ENCODE measurements at places on chromosomes 12 and 14. TPM values are rescaled to one million over a fixed set of nuclear protein-coding genes. Genes with fewer than 3 reads are reported as not detected.

DNA sequence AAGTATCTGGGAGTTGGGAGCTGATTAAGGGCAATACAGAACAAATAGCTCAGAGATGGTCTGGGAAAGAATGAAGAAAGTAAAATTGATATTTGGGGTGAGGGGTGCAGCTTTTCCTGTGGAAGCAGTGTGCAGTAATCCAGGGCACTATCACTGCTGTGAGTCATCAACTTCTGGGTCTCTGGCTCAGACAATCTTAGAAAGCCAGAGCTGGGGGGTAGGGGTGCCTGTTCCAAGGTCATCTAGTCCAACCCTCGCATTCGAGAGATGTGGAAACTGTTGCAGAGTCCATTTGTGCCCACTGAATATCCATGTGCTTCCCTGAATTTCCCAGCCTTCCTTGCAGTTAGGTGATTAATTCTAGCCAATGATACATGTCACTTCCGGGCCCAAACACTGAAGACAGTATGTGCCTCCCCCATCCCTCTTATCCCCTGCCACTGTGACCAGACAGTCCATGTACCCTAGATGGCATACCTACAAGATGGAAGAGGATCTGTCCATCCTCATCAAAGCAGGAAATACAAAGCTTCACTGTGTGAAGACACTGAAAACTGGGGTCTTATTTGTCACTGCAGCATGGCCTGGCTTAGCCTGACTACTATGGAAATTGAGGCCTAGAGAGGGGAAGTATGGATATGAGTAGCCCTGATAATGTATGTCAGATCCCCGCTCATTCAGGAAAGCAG is 51.9 kb downstream of the ZFP36L1 start:
- no peak overlapping the region for H3K27ac ChIP-seq
- no peaks in the 10 kb centered on the region for H3K4me1 ChIP-seq
- no peak overlapping the region for H3K4me3 ChIP-seq
- H3K36me3 ChIP-seq: no peaks in the 10 kb centered on the region

DNA sequence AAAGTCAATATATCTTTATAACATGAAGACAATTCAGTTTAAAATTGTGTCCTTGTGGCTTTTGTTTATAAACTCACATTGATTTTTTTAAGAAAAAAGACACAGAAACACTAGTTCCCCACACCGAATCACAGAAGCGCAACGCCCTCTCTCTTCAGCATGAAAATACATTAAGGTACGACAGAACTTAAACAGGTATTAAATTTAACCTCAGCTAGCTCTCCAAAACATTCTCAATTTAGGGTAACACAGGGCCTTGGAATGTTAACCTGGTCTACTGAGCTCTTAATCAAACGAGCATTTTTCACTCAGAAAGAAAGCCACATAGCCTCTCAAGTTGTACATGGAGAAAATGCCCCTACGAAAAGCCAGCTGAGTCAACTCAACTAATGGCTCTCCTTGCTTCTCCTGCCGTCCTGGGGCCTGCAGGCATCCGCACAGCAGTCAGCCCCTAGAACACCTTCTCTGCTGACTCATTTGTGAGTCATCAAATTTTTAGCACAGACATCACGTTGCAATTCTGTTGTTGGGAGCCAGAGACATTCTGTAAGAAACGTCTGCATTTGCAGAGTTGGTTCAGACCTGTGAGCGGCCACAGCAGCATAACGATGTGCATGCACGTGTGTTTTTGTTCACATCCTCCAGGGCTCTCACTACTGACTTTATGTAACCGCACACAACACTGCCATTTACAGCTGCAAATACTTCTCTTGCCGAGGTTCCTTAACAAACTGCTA is 141.6 kb downstream of the ITPR2 start:
- H3K36me3 ChIP-seq: no peaks in the 10 kb centered on the region
- H3K4me3 ChIP-seq: no peak overlapping the region
- DNase-seq: no peak
- peaks cover 14% of the 10 kb centered on the region for H3K4me1 ChIP-seq

DNA sequence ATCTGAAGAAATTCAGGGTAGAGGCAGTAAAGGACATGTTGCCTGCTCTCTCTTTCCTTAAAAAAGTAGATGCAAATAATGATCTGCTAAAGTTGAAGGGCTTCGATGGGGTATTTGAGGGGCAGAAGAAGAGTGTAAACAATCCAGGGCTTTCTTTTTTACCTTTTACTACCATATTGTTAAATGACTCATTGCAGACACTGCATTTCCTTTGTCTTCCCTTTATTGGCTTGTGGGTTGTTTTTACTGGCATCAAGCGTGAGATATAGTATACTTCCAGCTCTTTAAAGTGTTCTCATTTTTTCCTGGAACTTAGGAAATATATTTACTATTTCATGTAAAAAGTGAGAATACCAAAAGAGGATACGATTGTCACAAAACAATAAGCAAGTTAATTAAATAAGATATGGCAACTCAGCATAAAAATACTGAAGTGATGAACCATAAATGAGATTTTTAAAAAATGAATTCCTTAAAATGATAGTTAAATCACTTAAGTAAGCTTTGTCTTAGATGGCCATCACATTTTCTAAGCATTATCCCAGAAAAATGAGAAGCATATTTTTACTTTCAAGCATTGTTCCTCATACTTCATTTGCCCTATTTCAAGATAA is 72.3 kb upstream of the KRAS start:
- H3K27ac ChIP-seq: no peak overlapping the region
- H3K27me3 ChIP-seq: no peaks in the 10 kb centered on the region
- no peaks in the 10 kb centered on the region for H3K36me3 ChIP-seq
- H3K4me3 ChIP-seq: no peak overlapping the region
- no peak for DNase-seq

DNA sequence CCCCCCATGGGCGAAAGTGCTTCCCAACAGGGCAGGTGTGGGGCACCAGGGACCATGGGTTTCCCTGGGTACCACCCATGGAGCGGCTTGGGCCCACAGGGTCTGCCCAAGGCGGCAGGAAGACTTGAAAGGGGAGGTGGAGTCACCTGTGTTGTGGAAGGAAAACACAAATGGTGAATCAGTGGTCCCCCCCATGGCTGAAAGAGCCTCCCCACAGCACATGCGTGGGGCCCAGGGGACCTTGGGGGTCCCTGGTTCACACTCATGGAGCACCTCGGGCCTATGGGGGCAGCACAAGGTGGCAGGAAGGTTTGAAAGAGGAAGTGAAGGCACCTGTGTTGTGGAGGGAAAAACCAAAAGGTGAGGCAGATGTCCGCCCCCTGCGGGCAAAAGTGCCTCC is 581.9 kb downstream of the ALG10 start:
- no peak for DNase-seq
- H3K4me1 ChIP-seq: no peaks in the 10 kb centered on the region
- H3K4me3 ChIP-seq: no peak overlapping the region

DNA sequence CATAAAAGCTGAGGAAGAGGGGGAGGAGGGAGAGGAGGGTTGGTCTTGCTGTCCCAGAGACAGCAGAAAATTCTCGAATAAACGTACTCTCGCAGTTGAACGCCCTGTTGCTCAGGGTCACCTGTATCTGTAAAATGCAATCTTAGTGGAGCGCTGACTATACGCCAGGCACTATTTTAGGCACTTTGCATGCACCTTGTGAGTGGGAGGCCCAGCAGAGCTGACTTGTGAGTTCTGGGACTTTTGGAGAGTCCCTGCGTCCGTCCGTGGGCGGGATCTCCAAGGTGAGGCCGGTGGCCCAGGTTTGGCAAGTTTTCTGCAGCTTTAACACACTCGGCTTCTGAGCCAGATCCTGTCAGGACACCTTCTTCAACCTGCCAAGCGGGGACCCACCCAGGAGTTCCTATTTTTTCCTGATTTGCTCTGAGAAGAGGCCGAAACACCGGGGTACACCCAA is 32.5 kb upstream of the PLEKHG6 start:
- H3K27me3 ChIP-seq: no peaks in the 10 kb centered on the region
- H3K27ac ChIP-seq: peak overlapping the region; percentile 84
- no peak for DNase-seq

DNA sequence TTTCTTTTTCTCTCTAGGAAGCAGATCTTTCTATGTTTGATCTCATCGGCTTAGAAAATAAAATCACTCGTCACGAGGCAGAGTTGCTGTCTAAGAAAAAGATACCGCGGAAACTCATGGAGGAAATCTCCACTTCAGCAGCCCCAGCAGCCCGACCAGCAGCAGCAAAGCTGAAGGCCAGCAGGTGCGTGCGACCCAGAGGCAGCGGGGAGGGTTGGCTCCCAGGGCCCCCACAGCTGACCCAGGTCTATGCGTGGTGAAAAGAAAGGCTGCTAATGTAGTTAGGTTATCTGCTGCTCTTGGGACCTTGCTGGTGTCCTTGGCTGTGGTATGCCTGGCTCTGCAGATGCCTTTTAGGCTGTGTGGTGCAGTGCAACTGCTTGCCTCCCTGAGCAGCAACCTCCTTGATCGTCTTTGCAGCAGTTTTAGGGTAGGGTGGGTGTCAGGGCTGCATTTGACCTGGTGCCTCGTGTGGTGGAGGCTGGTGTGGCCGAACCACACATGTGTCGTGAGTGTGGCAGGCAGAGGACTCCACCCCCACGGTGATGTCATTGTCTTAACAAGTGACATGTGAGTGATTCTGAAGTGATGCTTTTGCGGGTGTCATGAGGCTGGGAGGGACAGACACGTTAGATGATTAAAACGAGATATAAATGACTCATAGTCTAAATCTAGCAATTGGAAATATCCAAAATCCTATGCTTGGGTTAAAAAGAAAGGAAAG is 68.6 kb downstream of the EP400 start:
- H3K36me3 ChIP-seq: peaks cover 61% of the 10 kb centered on the region
- H3K4me3 ChIP-seq: no peak overlapping the region
- DNase-seq: no peak

- no peak overlapping the region for H3K27ac ChIP-seq
- DNase-seq: no peak
- H3K27me3 ChIP-seq: no peaks in the 10 kb centered on the region
Observed at GRCh38 chr14:32341947-32342846, 13.1 kb downstream of the AKAP6 start.

- no peak for DNase-seq
- H3K27me3 ChIP-seq: no peaks in the 10 kb centered on the region
- no peaks in the 10 kb centered on the region for H3K4me1 ChIP-seq
Observed at GRCh38 chr14:63928744-63929174, 76.0 kb downstream of the SYNE2 start.

- no peaks in the 10 kb centered on the region for H3K36me3 ChIP-seq
- H3K27me3 ChIP-seq: no peaks in the 10 kb centered on the region
- H3K27ac ChIP-seq: no peak overlapping the region
Observed at GRCh38 chr14:73640796-73641365, 3.9 kb upstream of the DNAL1 start.

GRCh38 chr14:53195949-53196348 is 42.8 kb upstream of the DDHD1 start:
- H3K4me3 ChIP-seq: no peak overlapping the region
- H3K27me3 ChIP-seq: no peaks in the 10 kb centered on the region
- no peaks in the 10 kb centered on the region for H3K4me1 ChIP-seq
- no peak for DNase-seq

GRCh38 chr12:51183816-51184215 is 10.9 kb upstream of the TFCP2 start:
- no peak overlapping the region for H3K4me3 ChIP-seq
- H3K36me3 ChIP-seq: no peaks in the 10 kb centered on the region
- no peaks in the 10 kb centered on the region for H3K4me1 ChIP-seq
- H3K27me3 ChIP-seq: no peaks in the 10 kb centered on the region
- no peak overlapping the region for H3K27ac ChIP-seq

Gene MMP19
- 7.8 TPM for total RNA-seq

DNA sequence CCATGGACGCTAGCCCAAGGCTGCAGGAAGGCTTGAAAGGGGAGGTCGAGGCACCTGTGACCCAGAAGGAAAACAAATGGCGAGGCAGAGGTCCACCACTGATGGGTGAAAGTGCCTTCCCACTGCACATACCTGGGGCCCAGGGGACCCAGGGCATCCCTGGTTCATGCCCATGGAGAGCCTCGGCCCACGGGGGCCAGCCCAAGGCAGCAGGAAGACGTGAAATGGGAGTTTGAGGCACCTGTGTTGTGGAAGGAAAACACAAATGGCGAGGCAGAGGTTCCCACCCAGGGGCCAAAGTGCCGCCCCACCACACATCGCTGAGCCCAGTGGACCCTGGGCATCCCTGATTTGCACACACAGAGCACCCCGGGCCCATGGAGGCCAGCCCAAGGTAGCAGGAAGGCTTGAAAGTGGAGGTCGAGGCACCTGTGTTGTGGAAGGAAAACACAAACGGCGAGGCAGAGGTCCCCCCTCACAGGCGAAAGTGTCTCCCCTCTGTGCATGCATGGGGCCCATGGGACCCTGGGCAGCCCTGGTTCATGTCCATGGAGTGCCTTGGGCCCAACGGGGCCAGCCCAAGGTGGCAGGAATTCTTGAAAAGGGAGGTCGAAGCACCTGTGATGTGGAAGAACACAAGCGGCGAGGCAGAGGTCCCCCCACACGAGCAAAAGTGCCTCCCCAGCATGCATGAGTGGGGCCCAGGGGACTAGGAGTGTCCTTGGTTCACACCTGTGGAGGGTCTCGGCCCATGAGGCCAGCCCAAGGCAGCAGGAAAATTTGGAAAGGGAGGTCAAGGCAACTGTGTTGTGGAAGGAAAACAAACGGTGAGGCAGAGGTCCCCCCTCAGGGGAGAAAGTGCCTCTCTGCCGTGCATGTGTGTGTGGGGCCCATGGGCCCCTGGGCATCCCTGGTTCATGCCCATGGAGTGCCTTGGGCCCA is 383.3 kb downstream of the ALG10 start:
- no peaks in the 10 kb centered on the region for H3K27me3 ChIP-seq
- DNase-seq: peak; percentile 39
- no peak overlapping the region for H3K4me3 ChIP-seq
- no peaks in the 10 kb centered on the region for H3K36me3 ChIP-seq

Gene NUMB
- 37.6 TPM for total RNA-seq

GRCh38 chr12:10737249-10737648 is 14.1 kb upstream of the YBX3 start:
- H3K27ac ChIP-seq: no peak overlapping the region
- no peak for DNase-seq
- no peak overlapping the region for H3K4me3 ChIP-seq

- DNase-seq: no peak
- no peaks in the 10 kb centered on the region for H3K4me1 ChIP-seq
- H3K27me3 ChIP-seq: no peaks in the 10 kb centered on the region
- H3K4me3 ChIP-seq: no peak overlapping the region
- H3K36me3 ChIP-seq: no peaks in the 10 kb centered on the region
Observed at GRCh38 chr14:70033116-70033515, 153.9 kb downstream of the SMOC1 start.

GRCh38 chr14:93155667-93156066 is 29.0 kb downstream of the MOAP1 start:
- H3K27me3 ChIP-seq: no peaks in the 10 kb centered on the region
- H3K36me3 ChIP-seq: no peaks in the 10 kb centered on the region
- DNase-seq: no peak
- H3K4me1 ChIP-seq: no peaks in the 10 kb centered on the region
- H3K27ac ChIP-seq: no peak overlapping the region
- H3K4me3 ChIP-seq: no peak overlapping the region

DNA sequence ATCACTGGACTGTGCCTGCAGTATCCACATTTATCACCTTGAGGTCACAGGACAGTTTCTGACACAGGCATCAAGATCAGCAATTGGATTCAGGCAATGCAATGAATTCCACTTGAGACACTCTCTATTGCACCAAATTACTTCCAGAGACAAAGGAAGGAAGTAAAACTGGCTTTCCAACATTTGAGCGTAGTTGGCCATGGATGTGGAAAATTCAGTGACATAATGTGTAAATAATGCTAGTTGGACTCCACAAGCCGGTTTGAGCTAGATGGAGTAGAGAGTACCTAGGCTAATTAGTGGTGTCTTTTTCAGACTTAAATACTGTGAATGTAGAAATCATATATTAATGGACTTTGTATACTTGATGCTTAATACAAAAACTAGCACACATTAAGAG is 168.3 kb upstream of the SYT1 start:
- H3K27ac ChIP-seq: no peak overlapping the region
- no peaks in the 10 kb centered on the region for H3K4me1 ChIP-seq
- no peak overlapping the region for H3K4me3 ChIP-seq
- no peak for DNase-seq
